CD4-positive, alpha-beta memory T cell (primary cell): ENCODE measurements at places on chromosomes 13 and 19. TPM values are rescaled to one million over a fixed set of nuclear protein-coding genes. Genes with fewer than 3 reads are reported as not detected.

Gene NCR1
- not detected for total RNA-seq

DNA sequence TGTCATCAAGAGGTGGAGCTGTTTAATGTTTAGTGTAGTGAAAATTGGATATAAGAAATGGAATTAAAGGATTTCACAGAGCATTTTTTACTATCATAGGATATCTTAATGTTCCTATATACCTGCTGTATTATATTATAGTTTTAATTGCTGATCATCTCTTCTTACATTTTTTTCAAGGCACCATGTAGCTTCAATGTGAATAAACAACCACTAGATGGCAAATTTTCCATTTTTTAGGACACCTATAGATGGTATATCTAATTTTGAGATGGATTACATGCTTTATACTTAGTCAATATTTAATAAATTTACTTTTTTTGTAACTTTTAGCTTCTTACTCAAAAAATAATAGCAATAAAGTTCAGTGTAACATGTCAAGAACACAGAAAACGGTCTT lies 9.0 kb upstream of the ATXN8OS start:
- no peak for DNase-seq

- DNase-seq, result no peak
Measured at GRCh38 chr19:40774916-40775631, at the start of gene MIA. Gene MIA (plus strand): TSS chr19:40775521. CDS start chr19:40775543, 22 bp downstream.

DNA sequence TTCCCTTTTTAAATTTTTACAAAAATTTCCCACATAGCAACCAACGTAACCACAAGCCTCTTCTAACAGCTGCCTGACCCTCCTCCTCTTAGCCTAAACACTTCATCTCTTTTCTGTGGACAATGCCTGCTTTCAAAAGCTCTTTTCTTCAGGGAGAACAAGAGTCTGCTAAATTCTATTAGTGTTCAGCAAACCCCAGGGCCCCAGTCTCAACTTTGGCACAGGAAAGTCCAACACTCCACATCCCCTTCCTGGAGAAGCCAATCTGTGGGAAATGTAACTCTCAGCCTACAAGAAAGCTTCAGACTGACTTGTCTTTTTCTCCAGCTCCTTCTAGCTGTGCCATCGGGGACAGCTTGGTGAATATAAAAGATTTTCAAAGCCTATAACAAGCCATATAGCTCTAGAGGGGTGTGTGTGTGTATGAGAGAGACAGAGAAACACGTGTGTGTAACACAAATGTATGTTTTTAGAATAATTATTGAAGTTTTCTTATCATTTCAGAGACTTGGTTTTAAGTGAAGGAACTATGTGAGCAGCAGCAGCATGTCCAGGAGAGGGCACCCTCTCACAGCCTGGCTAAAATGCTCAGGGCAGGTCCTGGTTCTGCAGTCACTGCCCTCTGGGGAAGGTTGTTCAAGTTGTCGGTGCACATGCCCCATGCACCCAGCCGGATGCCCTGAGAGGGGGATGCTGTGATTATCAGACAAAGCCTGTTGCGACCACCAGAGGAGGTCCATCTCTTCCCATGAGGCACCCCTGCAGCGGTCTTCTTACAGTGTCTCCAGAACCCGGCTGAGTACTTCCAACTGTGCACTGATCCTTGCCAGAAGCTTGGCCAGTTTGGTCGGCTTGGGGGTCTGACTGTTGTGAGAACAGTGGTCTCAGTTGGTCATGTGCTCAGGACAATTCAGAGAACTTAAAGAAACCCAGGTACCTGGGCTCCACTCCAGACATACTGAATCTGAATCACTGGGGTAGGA lies 34.4 kb downstream of the CCDC70 start:
- DNase-seq, result no peak
